Stimulated activated CD4-positive, alpha-beta T cell treated with anti-CD3 and anti-CD28 coated beads, Interleukin-2, amount 100 ng/mL, for 24 hours (primary cell): ENCODE measurements at places on chromosomes 7 and 10.

DNA sequence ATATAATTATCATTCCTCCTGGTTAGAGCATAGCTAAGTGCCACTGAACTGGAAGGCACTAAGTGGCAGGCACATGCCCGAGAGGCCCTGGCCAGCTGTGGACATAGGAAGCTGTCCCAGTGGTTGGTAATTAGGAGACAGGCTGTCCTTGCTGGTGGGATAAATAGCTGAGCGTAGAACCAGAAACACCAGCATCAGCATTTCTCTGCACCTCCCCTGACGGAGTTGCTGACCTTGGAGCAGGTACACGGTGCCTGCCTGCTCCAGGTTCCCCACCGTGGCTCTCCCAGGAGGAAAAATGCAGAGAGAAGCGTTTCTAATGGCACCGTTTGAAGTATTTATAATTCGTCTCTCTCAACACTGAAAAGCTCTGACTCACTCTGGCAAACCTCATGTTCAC, 5.6 kb upstream of the ABLIM1 start:
- no peak for DNase-seq

DNA sequence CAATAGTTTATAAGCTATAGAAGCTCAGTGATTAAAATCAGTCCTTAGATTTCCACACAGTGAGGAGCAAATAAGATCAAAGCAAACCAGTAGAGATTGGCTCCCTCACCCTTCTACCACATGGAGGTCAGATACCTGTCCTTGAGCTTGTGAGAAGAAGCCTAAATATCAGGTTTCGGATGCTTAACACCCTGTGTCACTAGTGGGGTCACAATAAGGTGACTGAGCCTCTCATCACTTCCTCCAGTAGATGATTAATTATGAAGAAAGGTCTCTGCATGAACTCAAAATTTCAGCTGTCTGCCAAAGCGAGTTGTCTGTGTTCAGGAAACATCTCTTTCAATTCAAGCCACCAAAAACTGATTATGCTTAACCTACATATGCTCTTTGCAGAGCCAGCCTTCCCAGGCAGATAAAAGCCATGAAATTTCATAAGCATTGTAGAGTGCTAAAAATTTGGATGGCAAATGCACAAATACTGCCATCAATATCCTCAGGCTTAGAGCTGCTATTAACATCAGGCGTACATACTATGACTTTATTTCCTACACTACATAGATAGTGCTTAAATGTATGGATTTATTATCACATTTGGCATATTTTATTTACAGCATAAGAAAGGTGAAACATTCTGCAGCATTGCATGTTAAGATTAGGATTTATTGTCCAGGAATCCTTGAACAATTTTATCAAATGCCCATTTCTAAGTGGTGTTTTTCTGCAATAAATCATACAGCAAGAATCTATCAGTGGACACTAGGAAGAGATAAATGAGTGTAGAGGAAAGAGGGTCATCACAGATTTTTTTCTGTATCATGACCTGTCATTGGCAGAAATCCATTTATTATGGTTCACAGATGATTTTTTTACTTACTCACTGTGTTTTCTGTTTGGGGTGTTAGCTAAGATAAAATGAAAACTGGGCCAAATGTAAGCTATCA, 285.1 kb upstream of the SP8 start:
- DNase-seq: no peak

- no peak for DNase-seq
Measured at GRCh38 chr7:92464515-92464914, 13.2 kb downstream of the ERVW-1 start.

- DNase-seq: no peak
Measured at GRCh38 chr7:46633200-46633599, 712.1 kb upstream of the IGFBP3 start.

DNA sequence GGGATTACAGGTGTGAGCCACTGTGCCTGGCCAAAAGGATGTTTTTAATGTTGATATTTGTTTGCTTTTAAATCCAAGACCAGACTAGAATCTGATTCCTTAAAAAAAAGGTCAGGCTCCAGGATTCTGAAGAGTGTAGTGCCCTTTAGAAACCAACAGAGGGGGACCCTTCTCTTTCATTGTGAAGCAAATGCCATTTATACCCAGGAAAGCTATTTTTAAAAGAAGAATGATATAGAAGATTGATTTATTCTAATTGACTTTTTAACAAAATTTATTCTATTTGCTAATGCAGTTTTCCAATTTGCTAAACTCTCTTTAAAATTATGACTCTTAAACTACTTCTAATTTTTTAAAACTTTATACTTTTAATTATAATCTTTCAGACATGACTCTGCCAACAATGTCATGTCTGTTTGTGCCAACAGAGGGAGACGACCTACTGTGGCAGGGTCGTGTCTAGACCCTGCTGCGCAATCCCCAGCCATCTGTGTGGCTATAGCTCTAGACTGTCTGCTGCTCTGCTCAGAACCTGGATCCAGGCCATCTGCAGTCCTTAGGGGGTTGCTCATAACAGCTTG, 201.0 kb upstream of the IMMP2L start:
- no peak for DNase-seq

- DNase-seq: no peak
Measured at GRCh38 chr10:59582780-59583179, 126.9 kb downstream of the SLC16A9 start.

DNA sequence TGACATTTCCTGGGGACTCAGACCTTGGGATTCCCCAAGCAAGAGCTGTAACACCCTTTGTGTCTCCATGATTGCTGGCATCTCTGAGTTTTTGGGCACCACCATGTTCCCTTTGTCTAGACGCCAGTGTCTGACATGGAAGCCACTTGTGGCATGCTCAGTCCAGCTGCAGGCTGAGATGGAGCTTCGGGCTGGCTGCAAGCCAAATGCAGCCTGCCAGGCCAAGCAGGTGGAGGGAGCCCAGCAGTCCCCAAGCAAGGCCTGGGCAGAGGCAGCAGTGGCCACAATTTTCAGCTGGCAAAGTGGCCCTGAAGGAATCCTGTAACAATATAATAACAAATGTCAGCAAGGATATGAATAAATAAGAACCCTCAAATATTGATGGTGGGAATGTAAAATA, 86.2 kb upstream of the ABCB5 start:
- DNase-seq: no peak

- no peak for DNase-seq
Measured at GRCh38 chr7:157645539-157645938, 308.7 kb downstream of the DNAJB6 start.

DNA sequence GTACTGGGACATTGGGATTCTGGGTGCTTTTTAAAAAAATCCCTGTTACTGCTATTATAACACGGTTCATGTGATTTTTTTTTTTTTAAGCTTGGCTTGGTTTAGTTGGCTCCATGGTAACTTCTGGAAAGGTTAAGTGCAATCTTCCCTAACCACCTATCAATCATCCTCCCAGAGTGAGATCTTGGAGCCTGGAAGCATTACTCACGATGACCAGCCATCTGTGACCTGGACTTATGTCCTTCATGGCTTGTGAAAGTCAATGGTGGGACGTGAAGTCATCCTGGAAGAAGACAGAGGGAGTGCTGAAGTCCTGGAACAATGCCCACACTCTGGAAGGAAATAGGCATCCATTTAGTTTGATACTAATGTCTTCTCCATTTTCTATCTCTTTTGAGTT, 135.5 kb upstream of the FRMD4A start:
- DNase-seq: no peak

DNA sequence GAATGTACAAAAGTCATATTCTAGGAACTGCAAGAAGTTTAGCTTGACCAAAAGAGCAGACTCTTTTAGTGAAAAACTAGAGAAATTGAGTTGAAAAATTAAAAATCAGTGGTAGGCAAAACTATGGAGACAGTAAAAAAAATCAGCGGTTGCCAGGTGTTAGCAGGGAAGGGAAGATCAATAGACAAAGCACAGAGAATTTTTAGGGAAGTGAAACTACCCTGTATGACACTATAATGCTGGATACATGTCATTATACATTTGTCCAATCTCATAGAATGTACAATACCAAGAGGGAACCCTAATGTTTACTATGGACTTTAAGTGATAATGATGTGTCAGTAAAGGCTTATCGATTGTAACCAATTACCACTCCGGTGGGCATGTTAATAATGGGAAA, 761.9 kb downstream of the MAGI2 start:
- no peak for DNase-seq

GRCh38 chr7:70616211-70616610, 515.7 kb upstream of the GALNT17 start:
- DNase-seq: no peak

DNA sequence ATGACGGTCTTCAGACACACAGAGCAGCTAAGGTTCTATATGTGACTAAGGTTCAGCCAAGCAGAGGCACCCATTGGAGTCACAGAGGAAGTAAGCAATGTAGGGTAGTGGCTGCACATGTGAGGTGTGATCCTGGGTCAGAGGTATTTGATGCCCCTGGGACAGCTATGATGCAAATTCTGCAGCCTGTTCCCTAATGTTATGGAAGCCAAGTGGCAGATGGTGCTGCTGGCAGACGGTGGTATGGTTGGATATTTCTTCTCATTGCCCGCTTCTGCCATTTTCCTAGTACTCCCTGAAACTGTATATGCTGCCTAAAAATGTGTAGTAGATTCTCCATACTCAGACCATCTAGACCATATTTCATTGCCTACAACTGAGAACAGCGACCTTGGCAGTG, 7.2 kb downstream of the TAS2R16 start:
- no peak for DNase-seq

GRCh38 chr7:712381-713138, 13.9 kb upstream of the DNAAF5 start:
- no peak for DNase-seq

- no peak for DNase-seq
Measured at GRCh38 chr7:116434820-116435341, 64.7 kb upstream of the CAV2 start.

GRCh38 chr7:85950418-85950817, 693.3 kb upstream of the GRM3 start:
- no peak for DNase-seq

GRCh38 chr7:31705377-31705776, 18.4 kb downstream of the PPP1R17 start:
- DNase-seq: no peak

DNA sequence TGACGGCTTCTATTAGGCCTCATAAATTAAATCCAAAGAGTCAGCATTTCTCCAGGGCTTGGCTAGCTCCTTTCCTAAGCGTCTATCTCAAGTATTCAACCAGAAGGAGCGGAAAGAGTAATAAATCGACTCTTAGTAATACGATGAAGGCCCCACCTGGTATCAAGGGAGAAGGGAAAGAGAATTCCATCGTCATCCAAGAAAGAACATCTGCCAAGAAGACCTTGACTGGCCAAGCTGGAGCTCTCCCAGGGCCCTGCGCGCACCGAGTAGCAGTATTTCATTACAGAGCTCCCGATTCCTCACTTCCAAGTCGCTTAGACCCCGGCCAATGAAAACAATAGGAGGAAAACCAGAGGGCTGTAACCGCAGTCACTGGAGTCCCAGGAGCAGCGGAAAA, 178.0 kb upstream of the FRMD4A start:
- no peak for DNase-seq

DNA sequence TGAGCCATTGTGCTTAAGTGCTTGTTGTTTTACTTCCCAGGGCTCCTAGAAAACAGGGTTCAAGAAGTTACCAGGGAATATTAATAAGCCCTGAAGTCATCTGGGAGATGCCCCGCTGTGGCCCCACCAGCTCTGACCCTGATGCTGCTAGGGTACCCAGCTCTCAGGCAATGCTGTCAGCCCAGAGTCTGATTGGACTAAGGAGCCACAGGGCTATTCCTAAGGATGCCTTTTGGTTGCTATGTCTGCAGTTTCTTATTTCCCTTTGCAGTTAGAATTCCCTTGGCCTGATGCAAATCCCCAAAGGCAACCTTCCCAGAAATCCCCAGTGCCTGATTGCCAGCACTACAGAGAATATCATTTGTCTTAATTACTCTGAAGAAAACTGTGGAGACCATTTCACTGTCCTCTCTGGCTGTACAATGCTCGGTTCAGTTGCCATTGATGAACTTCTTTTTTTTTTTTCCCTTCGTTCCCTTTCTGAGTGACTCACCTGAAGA, 236.7 kb upstream of the KMT2E start:
- DNase-seq: no peak

- DNase-seq: no peak
Measured at GRCh38 chr10:110411047-110411410, 86.7 kb upstream of the DUSP5 start.

- DNase-seq: no peak
Measured at GRCh38 chr7:30764030-30764975, 6.9 kb upstream of the MINDY4 start.

DNA sequence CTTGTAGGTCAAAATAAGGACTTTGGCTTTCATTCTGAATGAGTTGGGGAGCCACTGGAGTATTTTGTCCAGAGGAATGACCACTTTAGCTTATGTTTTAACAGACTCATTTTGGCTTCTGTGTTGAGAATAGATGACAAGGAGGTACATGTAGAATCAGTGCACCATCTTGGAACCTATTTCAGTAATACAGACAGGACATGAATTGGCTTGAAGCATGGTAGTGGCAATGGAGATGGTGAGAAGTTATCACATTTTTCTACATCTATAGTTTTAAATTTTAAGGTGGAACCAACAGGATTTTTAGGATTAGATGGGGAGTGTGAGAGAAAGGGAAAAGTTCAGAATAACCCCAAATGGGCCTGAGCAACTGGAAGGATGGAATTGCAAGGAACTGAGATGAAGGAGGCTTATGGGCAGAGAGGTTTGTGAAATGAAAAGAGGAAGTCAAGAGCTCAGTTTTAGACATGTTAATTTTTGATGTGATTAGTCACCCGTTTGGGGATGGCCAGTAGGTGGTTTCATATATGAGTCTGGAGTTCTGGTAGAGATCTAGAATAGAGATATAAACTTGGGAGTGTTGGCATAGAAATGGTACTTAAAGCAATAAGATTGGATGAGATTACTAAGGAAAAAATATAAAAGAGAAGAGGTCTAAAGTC, 89.2 kb upstream of the JAZF1 start:
- no peak for DNase-seq
